ENCODE measurements at places on chromosomes 16 and 17.
A peak's percentile ranks its signal among the peaks of the same experiment; 100 is the strongest.

DNA sequence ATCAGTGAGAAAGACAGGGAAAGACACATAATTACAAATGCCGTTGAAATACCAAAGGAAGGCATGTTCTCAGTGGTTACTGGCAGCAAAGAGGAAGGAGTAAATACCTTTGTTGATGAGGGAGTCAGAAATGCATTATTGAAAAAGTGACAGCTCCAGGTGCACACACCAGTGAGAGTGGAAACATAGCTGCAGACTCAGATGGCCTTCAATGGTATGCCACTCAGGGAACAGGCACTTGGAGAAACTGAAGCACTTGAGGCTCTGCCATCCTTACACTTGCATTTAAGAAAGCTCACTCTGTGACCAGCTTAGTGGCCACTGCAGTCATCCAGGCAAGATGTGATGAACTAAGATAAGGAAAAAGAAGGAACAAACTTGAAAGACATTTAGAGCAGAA, 29.9 kb downstream of the NOG start:
- DNase-seq = no peak

GRCh38 chr16:64534180-64534780, 587.6 kb downstream of the CDH11 start:
- no peak for DNase-seq

DNA sequence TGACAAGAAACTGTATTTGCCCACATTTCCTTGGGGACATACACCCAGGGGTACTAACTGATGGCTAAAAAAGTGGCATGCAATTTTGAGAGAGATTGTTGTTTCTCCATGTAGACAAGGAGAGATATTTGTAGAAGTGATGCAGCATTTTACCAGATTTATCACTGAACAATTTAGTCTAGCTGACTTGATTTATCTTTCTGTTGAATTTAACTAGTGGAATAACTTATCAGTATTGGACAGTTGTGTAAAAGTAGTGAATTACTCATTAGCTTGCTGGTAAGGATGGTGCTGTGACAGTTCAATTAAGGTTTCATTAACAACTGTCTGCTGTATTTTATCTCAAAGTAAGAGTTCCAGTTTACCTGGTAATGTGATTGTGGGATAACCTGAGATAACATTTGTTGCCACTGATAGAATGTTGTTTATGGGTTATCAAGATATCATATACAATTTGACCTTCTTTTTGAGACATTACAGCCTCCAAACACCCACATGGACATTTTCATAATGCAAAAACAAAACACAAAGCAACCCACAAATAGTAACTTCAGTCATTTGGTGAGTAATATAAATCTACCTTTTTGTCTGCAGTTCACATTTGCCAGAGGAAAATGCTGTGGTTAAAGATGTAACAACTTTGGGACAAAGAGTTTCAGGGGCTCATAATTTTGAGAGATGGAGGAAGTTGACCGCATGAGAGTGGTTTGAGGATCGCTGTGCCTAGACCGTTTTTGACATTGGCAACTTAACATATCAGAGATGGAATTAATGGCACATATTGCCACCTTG, 3.8 kb downstream of the NLK start:
- no peak for DNase-seq

DNA sequence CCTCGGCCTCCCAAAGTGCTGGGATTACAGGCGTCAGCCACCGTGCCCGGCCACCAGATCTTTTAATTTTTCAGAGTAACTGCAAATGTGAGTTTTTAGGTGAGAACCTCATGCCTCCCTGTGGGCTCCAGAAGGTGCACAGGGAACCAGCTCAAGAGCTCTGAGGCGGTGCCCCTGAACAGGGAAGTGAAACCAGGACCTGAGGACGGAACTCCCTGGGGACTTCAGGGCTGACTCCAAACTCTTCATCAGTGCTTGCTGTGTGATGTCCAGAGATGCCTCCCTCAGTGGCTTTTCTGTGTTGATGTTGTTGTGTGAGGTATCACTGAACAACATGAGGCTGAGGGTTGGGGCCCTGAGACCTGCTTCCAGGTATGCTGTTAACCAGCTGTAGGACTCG, 23.8 kb downstream of the SLC12A3 start:
- DNase-seq = no peak

GRCh38 chr16:50695017-50696000, 1.9 kb downstream of the NOD2 start:
- no peak for DNase-seq

DNA sequence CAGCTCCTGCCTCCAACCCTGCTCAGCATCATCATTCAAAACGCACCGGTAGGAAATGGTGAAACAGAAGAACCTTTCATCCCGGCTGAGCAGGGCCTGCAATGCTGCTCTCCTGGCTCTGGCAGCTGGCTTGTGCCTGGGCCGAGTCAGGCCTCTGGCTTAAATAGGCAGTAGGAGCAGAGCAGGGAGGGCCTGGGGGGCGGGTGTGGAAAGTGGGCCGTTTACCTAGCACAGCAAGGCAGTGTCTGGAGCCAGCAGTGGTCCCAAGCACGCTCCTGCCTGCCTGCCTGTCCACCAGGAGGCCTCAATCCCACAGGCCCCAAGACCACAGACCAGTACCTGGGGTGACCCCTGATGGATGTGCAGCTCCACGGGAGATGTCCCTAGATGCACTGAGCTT, 59.3 kb downstream of the SMPD3 start:
- no peak for DNase-seq

GRCh38 chr17:9929871-9930270, 24.8 kb upstream of the RCVRN start:
- no peak for DNase-seq

GRCh38 chr17:16981928-16982327, 10.0 kb upstream of the TNFRSF13B start:
- no peak for DNase-seq

GRCh38 chr17:1792495-1793446, 30.9 kb downstream of the SERPINF1 start:
- no peak for DNase-seq

GRCh38 chr16:78879011-78879410, 721.5 kb downstream of the MAF start:
- DNase-seq = no peak

- no peak for DNase-seq
These were observed 38.7 kb downstream of the NLRC5 start for GRCh38 chr16:57028086-57028485.

GRCh38 chr16:79564671-79565107, 35.8 kb downstream of the MAF start:
- no peak for DNase-seq

- DNase-seq = no peak
These were observed 146.9 kb upstream of the NOL11 start for GRCh38 chr17:67570797-67571196.

GRCh38 chr17:41419716-41420115, 4.7 kb downstream of the KRT37 start:
- DNase-seq = no peak

GRCh38 chr17:14038206-14038605, 31.1 kb upstream of the COX10 start:
- DNase-seq = no peak

DNA sequence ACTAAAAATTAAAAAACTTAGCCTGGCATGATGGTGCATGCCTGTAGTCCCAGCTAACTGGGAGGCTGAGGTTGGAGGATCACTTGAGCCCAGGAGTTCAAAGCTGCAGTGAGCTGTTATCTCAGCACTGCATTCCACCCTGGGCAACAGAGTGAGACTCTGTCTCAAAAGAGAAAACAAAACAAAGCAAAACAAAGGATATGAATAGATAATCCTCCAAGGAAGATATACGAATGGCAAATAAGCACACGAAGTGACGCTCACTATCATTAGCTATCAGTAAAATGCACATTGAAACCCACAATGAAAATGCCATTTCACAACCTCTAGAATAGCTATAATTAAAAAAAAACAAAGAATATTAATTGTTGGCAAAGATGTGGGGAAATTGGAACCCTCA, 386.2 kb upstream of the CCL2 start:
- no peak for DNase-seq

GRCh38 chr17:59827721-59828477, 64.8 kb downstream of the TUBD1 start:
- no peak for DNase-seq

- peak; percentile 55 for DNase-seq
These were observed 591 bp downstream of the PSMD7 start for GRCh38 chr16:74297145-74297665.

GRCh38 chr17:73776351-73777130, 132.3 kb upstream of the SDK2 start:
- no peak for DNase-seq

GRCh38 chr17:67390646-67391361, 13.7 kb downstream of the PITPNC1 start:
- DNase-seq = peak; percentile 37

GRCh38 chr17:19502517-19502916, 31.1 kb upstream of the SLC47A1 start:
- DNase-seq = no peak

- DNase-seq = no peak
These were observed 39.5 kb downstream of the DYNLRB2 start for GRCh38 chr16:80580109-80580832.

- DNase-seq = no peak
These were observed 60.0 kb downstream of the USP22 start for GRCh38 chr17:20982589-20983358.

GRCh38 chr17:8327303-8327649, 12.4 kb upstream of the ODF4 start:
- DNase-seq = peak; percentile 50

DNA sequence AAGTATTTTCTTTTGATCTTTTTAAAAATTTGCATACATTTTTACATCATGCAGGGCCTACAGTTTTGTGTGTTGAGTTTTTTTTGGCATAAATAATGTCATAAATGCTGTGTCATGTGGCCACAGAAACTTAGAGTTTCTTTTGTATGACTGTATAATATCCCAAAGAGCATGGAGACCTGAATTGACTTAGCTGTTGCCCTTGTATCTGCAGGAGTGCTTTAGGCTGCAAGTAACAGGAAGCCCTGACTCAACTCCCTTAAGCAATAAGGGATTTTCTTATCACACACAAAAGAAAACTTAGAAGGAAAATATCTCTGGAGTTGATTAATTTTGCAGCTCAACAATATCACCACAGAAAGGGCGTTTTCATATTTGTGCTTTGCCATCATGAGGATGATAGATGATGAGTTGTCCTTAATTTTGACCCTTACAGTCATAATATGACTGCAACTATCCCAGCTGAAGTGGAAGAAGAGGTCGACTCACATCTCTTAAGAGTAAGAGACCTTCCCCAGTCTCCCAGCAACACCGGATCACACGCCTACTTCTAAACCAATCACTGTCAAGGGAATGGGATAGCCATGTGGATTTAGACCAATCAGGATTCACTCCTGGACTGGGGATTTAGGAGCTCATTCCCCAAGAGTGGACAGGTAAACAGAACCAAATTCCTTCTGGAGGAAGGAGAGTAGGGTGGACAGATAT, 138.9 kb downstream of the GSG1L start:
- no peak for DNase-seq

DNA sequence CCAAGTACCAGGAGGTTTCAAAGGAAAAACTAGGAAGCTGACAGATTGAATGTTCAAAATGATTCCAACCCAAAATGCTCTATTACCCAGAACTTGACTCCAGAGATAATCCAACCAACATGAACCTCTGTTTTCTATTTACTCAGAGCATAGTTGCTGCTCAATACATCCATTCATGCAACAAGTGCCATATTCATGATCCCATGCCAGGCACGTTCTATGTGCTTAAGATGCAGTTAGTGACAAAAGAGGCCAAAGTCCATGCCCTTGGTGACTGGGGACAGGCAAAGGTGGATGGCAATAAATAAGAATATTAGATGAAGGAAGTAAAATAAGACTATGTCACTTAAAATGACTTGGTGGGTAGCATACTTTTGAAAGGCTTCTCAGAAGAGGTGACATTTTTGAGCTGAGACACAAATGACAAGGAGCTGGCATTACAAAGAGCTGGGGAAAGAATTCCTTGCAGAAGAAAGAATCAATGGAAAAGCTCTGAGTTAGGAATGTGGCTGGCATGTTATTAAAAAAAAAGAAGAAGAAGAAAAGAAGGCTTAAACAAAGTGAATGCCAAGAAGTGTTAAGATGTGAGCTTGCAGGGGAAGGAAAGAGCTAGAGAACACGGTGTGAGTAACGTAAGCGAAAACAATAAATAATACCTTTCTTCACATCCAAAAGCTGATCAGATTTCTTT, 34.5 kb downstream of the TOX3 start:
- no peak for DNase-seq

DNA sequence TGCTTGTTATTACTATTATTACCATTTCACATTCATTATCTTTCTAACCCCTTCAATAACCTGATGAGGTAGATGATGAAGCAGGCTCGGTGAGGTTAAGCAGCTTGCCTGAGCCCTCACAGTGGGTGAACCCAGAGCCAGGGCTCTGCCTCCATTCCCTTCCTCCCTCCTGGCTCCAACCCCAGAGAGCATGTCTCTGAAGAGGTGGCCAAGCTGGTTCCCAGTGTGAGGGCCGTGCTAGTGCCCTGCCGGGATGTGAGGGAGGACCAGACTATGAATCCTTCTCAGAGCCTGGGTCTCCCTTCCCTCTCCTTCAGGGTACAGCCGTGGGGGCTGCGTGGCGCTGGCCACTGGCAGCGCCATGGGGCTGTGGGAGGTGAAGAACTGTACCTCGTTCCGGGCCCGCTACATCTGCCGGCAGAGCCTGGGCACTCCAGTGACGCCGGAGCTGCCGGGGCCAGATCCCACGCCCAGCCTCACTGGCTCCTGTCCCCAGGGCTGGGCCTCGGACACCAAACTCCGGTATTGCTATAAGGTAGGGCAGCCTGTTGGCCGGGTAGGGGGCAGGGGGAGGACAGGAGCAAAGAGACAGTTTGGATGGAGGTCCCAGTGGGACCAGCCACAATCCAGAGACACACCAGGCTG, 49.6 kb downstream of the MRC2 start:
- no peak for DNase-seq

DNA sequence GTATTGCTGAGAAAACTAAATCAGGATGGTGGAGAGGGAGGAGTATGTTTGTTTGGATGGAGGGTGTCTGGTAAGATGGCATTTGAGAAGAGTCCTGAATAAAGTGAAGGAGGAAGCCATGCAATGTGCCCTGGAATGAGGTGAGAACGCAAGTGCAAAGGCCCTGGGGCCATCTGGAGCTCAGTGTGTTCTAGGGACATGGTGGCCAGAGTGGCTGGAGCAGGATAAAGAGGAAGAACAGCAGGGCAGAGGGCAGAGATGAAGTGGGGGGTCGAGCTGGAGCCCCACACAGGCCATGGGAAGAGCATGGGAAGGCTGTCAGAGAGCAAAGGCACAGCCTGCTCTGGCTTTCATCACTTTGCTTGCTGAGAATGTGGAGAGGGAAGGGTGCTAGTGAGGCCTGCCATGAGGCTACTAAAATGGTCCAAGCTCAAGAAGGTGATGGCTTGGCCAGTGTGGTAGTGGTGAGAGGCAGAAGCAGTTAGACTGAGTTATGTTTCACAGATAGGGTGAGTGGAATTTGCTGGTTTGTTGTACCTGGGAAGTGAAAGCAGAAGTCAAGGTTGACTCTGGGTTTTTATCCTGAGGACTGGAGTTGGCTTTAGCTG, 234.1 kb downstream of the FOXL1 start:
- DNase-seq = no peak

- DNase-seq = peak; percentile 28
These were observed 22.1 kb downstream of the TMEM94 start for GRCh38 chr17:75478508-75478907.

- DNase-seq = no peak
These were observed 183.8 kb downstream of the CCDC182 start for GRCh38 chr17:57561072-57561861.

All from ovary (tissue), 10 donors.